Activated naive CD4-positive, alpha-beta T cell treated with anti-CD3 and anti-CD28 coated beads, Interleukin-2, amount 50 U/mL, for 16 hours (primary cell): ENCODE measurements at places on chromosomes 2 and 18.

DNA sequence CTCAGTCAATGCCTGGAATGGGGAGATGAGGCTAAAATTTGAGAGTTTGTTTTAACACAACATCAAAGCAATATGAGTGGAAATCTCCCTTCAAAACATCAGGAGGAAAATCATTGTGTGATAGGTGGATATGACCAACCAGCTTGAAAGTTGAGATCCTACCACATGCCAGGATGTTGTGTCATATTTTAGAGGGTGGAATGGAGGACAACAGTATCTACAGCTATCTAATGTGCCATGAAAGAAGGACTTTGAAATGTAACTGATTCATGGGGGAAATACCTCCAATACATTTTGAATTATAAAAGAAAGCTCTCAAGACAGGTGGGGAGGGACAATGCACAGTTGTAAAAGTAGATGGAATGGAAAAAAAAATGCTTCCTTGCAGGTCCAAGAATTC is 87.8 kb downstream of the SP100 start:
- no peak for DNase-seq

DNA sequence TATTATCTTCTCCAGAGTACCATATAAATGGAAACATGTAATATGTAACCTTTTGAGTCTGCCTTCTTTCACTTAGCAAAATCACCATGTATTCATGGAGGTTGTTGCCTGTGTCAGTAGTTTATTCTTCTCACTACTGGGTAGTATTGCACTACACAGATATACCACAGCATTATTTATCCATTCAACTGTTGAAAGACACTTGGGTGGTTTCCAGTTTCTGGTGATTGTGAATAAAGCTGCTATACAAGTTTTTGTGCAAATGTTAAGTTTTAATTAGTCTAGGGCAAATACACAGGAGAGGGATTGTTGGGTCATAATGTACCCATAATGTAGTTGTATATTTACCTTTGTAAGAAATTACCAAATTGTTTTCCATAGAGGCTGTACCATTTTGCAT is 29.6 kb upstream of the RPRD1A start:
- no peak for DNase-seq

DNA sequence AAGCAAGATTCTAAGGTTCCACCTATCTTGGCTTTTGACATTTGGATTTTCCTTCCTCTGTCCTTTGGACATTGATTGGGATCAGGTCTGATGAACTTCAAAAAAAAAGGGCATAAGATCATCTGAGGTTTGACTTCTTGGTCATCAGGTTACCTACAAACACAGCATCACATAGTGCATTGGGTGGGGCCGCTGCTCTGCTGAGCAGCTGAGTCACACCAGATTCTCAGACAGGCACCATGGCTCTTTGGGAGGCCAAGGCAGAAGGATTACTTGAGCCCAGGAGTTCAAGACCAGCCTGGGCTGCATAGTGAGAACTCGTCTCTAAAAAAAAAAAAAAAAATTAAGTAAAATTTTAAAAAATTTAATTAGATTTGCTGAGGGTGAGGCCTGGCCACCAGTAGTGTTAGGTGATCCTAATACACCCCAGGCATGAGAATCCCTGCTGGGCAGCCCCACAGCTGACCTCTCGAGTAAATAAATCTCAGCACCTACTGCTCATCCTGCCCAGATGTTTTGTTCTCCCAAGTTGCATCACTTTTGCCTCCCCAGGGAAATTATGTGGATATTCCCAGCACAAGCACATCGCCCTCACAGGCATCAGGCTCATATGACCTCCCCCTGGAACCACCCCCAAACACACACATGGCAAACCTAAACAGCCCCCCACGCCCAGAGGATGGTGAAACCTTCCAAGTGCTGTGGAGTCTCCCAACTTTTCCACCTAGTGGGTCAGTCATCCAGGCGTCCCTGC is 5.3 kb downstream of the MLPH start:
- no peak for DNase-seq

- DNase-seq: no peak
Observed at GRCh38 chr2:223613017-223613950, 11.1 kb upstream of the SCG2 start.

DNA sequence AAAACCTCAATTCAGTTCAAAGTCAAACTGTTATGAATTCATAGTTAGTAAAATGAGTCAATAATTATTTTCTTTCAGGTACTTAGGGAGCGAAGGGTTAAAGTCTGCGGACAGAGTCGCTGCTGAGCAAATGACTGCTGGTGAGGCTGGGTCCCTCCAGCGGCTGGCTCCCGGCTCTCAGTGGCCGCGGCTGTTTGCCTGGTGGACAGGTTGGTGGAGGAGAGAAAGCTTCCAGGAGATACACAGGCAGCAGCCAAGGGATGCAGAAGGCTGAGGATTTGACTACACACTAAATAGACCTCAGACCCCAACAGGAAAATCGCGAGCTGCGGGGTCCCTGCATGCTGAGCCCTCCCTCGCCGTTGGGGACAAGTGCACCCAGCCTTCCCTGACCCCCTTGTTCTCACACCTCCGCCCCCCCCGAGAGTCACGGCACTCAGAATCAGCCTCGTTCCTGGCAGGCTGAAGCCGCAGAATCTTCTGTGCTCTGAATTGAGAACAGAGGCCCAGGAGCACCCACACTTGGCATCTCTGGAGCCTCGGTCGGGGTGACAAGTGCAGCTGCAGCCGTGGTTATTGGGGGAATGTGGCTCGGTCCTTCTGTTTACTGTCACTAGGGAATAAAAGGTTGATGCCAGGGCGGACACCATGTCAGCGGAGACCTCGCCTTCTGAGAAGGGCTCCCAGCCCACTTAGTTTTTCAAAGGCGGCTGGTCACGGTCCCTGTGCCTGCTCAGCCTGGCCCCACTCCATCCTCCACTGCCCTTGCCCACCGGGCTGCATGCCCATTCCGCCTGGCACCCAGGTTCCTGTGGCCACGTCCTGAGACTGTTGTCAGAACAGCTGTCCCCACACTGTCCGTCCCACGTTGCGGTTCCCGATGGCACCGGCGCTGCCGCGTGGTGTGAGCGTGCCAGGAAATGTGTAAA is 74.0 kb downstream of the SLC66A2 start:
- DNase-seq: no peak

DNA sequence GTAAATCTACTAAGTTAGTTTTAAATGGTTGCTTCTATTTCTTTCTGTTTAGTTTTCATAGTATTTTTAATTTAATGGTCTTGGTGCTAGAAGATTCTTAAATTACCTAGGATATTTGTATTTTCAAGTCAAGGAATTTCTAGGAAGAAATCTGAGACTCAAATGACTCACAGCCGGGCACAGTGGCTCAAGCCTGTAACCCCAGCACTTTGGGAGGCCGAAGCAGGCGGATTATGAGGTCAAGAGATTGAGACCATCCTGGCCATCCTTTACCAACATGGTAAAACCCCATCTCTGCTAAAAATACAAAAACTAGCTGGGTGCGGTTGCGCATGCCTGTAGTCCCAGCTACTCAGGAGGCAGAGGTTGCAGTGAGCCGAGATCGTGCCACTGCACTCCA is 95.5 kb downstream of the C2orf74 start:
- DNase-seq: no peak

DNA sequence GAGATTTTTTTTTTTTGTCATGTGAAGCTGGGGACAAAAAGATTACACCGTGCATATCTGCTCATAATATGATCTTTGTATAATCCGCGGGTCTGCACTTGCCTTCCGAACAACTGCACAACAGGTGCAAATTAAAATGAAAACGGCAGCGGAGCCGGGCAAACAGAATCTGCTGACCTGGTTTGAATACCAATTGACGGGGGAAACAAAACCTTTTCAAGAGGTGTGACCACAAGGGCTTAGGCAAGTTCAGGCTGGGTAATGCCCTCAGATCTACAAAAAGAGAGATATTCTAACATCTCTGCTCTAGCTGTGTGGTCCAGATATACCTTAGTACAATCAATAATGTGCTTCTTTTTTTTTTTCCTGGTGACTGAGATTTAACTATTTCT is 88.5 kb downstream of the ZEB2 start:
- DNase-seq: no peak

DNA sequence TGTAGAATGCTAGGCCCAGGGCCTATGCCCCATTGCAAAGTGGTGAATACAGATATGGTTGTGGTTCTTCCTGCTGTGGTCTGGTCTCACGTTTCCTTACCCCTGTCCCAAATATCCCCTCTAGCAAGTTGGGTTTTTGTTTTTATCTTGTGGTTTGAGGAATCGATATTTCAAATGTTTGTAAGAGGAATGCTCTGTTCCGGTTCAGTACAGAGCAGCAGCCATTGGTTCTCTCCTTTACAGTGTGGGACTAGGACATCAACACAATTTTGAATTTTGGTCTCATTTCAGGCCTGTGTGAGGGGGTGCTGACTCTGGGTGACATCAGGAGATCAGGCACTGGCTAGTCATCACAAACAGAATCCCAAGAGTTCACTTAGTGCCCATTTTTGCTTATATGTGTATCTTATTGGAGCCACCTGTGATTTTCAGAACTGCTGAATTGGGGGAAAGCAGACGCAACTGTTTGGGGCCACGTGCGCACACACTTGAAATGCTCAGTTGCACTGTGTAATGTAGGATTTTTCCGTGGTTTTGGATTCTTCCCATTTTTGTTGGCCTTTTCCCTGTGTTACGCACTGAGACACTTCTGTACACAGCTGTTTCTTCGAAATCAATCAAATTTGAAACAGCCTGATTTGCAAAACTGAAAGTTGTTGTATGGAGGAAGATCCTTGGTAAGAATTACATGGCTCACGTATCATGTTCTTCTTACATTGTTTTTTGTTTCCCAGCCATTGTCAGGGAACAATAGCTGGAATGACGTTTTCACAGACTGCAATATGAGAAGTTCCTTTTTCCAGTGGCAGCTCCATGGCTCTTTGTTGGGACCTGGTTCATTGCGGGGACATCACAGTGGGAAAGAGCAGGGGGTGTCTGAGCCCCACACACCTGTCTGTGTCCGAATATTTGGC is 8.6 kb downstream of the SH3BP4 start:
- DNase-seq: no peak

DNA sequence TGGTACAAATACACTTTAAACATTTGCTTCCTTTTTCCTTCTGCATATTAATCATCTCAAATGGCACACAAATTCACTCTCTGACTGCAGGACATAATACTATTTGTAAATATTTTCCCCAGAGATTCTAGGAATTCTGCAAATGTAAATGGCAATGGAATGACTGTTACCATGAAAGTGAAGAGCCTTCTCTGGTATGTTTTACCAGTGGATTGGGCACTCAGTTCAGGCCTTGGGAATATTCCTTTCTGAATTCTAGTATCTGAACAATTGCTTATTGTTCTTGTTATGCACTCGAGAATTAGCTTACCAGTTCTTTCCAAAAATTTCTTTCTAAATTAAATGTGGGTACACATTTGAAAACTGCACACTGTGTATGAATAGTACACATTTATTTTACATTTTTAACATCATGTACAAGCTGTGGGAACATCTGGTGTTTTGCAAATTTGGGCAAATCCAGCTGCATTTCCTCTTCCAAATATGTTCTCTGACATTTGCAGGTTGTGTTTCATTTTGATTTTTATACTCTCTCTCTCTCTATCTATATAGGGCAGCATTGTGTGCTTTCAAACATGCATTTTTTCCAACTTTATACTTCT is 289.1 kb downstream of the NBAS start:
- no peak for DNase-seq

GRCh38 chr2:42754776-42755140 is 9.2 kb downstream of the OXER1 start:
- DNase-seq: no peak

DNA sequence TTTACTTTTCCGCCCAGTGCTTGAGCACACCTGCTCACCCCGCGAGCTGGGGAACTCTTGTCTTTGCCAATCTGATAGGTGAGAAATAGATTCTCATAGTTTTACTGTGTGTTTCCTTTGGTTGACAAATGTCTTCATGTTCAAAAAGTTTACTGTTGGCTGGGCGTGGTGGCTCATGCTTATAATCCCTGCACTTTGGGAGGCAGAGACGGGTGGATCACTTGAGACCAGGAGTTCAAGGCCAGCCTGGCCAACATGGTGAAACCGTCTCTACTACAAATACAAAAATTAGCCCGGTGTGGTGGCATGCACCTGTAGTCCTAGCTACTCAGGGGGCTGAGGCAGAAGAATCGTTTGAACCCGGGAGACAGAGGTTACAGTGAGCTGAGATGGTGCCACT is 10.3 kb downstream of the ODC1 start:
- DNase-seq: no peak

- no peak for DNase-seq
Observed at GRCh38 chr2:16371751-16372150, 293.9 kb downstream of the CYRIA start.

DNA sequence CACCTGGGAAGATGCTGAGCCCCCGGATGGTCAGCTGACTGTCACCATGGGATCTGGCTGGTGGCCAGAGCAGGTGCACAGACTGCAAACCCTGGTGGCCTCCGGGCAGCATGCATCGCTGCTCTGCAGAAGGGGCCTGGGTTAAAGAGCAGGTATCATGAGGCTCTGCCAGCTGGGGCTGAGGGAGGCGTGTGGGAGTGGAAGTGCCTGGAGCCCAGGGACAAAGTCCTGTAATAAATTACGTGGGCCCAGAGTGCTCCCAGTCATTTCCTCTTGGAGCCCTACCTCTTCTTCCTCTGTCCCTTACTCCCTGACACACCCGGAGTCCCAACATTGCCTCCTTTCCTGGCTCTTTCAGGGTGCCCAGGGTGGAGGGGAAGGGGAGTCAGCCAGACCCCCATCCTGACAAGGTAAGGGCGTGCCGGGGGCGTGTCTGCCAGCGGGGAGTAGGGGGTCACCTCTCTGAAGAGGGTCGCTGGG is at the start of gene MYO7B:
TSS of gene MYO7B (plus strand) at position 262 of the 480 bp plus-strand sequence. CDS start 24,040 bp downstream, outside the sequence.
- no peak for DNase-seq

GRCh38 chr2:109476641-109477441 is 136.9 kb downstream of the SEPTIN10 start:
- no peak for DNase-seq
